Naive B cell (primary cell): ENCODE measurements at places on chromosomes 16 and 17. TPM values are rescaled to one million over a fixed set of nuclear protein-coding genes. Genes with fewer than 3 reads are reported as not detected.

Gene RNF43
- polyA plus RNA-seq, result 0.63 TPM

Gene TSPAN10
- 0.92 TPM for polyA plus RNA-seq

Gene MPP2
- not detected for polyA plus RNA-seq

Gene GDPD3
- not detected for polyA plus RNA-seq

DNA sequence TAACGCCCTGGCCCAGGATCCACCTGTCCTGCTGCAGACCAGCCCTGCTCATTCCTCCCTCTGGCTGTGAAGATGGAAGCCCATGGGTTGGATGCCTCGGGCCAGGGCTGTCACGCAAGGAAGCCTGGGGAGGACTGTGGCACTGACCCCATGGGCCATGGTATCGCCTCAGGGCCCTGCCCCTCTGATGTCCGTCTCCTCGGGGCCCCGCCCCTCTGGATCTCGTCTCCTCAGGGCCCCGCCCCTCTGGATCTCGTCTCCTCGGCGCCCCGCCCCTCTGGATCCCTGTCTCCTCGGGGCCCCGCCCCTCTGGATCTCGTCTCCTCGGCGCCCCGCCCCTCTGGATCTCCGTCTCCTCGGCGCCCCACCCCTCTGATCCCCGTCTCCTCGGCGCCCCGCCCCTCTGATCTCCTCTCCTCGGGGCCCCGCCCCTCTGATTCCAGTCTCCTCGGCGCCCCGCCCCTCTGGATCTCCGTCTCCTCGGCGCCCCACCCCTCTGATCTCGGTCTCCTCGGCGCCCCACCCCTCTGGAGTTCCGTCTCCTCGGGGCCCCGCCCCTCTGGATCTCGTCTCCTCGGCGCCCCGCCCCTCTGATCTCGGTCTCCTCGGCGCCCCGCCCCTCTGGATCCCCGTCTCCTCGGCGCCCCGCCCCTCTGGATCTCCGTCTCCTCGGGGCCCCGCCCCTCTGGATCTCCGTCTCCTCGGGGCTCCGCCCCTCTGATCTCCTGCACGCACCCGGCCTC lies 24.0 kb downstream of the METRNL start:
- DNase-seq, result no peak

GRCh38 chr17:30321314-30321713 lies 12.5 kb downstream of the TMIGD1 start:
- DNase-seq, result no peak

DNA sequence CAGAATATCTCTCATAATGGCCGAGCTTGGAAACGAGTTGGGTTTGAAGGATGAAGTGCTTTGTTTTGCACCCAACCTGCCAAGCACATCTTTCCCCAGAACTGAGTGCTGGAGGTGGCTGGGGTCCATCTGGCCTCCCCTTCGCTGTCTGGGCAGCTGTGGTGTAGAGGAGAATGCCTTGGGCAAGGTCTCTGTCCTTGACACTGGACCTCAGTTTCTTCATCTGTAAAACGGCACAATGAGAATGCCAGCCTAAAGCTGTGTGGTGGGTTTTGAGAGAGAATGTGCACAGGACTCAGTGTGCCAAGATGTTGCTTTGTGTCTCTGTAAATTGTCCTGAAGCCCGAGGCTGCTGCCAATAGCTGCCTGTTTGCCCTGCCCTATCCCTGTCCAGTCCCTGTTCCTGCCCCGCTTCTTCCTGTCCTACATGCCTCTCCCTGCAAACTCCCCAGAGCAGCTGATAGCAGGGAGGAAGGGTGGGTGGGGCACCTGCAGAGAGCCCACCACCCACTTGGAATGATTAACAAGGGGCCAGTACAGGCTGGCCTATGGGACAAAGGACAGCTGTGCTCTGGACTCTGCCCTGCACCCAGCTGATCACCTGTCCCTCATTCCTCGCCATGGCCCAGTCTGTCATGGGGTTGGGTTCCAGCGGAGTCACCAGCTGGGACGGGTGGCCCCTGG lies 15.3 kb downstream of the LASP1 start:
- DNase-seq, result no peak
